Astrocyte (in vitro differentiated cells and primary cell): ENCODE measurements at places on chromosomes 12 and 14.

- no peak for DNase-seq
These were observed 1.3 kb upstream of the TBX5 start for GRCh38 chr12:114406984-114407841.

- DNase-seq: peak; percentile 93
These were observed 108.5 kb downstream of the SLC38A1 start for GRCh38 chr12:46160101-46160980.

DNA sequence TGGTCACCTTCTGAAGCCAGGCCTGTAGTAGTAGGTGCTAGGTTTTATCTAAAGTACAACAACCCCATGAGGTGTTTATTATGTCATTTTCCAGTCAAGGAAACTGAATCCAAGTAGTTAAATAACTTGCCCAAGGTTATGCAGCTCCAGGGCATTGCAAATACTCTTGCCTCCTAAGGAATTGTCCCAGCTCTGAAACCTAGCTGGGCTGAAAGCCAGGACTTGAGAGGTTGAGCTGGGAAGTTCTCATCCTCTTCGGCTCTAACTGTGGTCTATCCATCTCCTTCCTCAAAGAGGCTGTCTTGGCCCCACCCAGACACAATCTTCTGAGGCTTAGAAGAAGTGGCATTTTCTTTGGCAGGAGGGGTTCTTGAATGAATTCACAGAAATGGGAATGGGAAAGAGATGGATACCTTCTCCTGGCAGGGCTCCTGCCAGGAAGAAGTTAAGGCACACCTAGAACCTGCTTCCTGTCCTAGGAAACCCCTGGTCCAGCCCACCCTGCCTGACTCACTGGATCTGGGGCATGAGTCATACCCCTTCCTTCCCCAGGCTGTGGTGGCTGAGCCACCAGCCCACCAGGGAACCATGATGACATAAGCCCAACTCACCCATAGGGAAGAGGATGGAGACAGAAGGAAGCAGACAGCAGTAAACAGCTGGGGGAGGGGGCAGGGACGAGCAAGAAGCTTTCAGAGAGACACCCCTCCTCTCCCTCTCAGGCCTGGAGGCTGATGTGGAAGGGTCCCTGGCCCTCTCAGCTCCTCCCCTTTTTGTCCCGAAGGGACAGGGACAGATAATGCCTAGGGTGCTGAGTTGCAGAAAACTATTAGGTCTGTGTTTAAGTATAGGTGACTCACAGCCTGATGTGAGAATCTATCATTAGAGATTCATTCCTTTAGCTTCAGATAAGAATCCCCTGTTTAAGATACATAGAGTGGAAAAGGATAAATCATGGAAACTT, 2.1 kb upstream of the PLEK2 start:
- peak; percentile 76 for DNase-seq

- peak; percentile 71 for DNase-seq
These were observed 426.7 kb downstream of the RAD51B start for GRCh38 chr14:68246074-68246785.

- no peak for DNase-seq
These were observed 1.7 kb upstream of the NEK9 start for GRCh38 chr14:75128596-75128990.

GRCh38 chr12:106953352-106954250, 2.1 kb upstream of the TMEM263 start:
- peak; percentile 26 for DNase-seq

DNA sequence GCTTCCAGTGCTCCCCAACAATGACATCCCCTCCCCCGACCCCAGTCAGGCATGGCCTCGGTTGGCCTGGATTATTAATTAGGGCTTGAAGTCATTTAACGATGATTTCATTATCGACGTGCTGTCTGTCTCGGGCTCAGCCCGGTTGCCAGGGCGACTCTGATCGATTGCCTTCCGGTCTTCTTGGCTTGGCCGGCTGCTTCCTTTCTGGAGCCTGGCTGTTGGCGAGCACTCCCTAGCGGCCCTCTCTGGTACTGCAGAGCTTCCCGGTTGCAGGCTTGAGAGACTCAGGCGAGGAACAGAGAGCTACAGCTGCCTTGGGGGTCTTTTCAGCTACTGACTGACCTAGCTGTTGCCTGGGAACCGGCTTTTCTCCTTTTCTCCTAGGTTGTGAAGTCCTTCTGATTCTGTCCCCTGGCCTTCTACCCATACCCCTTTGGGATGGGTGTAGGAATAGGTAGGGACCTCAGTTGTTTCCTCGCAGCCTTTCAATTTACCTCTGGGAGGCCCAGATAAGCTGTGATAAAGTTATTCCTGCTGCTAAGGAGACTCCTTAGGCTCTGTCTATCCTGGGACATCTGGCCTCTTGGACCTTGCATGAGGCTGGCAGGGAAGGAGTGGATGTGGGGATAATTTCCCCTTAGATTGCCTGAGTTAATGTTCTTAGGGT, 5.5 kb upstream of the CISTR start:
- DNase-seq: peak; percentile 14

- no peak for DNase-seq
These were observed 170.2 kb upstream of the HMGA2 start for GRCh38 chr12:65653946-65654629.

- DNase-seq: no peak
These were observed 228.3 kb downstream of the CEP128 start for GRCh38 chr14:80713076-80713850.

- peak; percentile 96 for DNase-seq
These were observed 64.9 kb upstream of the PCED1B start for GRCh38 chr12:47014474-47014873.

DNA sequence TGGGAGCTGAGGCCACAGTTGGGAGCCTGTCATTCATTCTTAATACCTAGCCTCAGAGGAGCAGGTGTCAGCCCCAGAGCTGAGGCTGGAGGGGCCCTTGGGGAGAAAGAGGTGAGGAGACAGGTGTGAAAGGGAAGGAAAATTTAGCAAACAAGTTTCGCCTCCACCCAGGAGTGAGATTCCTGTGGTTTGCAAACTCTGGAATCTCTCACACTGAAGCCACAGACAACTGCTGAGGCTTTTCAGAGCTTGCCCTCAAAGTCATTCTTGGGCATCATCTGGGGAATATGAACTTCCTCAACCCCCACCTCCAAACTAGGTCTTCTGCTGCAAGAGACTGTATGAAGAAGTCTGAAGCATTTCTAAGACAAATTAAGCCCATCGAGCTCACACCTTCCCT, 589.5 kb upstream of the TBX3 start:
- DNase-seq: peak; percentile 23

DNA sequence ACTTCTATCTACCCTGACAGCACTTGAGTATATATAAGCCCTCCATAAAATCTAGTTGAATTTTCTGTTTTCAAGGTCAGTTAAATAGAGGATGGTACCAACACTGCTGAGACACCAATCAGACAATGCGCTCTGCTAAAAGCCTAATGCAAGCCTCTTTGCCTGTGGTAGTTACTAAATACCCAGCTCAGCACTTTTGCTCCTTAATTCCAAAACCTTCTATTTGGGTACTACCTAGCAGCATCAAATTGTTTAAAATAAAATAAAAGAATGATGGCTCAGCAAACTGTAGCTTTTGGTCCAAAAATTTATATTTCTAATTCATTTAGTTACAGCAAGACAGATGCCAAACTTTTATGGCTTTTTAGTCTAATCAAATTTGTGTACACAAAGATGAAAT, 107.9 kb downstream of the IPO8 start:
- DNase-seq: no peak

DNA sequence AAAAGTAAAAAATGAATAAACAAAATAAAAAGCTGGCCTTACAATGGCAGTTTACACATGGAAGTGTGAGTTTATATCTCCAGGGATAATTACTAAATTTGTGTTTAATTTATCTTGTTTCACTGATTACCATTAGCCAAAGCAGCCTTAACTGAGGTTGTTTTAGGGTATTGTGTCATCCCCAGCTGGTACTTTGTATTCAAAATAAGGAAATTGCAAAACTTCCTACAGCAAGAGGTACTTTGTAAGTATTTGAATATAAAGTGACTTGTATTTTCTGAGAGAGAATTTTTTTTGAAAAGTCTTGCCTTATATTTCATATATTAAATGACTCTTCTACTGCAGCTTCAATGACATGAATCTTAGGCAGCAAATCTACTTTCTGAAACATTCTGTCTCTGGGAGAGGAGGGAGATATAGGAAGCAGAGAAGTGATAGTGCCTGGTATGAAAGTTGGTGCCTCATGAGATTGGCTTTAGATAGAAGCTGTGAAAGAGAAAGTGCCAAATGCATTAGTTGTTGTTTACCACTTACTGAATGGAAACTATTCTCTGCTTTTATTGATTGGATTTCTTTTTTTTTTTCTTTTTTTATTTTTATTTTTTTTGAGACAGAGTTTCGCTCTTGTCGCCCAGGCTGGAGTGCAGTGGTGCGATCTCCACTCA, 6.7 kb downstream of the FNTB start:
- DNase-seq: no peak

DNA sequence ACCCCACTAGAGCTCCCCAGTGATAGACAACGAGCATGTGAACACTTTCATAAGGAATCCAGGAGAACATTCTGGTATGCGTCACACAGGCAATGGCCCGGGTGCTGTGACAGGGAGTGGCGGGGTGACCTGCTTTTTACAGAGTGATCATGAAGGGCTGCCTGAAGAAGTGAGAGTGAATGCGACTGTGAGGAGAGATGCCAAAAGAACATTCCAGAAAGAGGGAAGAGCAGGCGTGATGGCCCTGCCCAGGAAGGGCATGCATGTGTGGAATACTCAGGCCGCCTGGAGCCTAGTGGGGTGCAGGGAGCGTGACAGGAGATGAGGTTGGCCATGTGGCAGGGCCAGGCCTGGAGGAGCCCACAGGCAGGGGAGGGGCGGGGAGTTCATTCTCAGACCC, 53.8 kb downstream of the FZD10 start:
- no peak for DNase-seq

GRCh38 chr12:132956011-132956788, at the start of gene ZNF605:
ZNF605 (minus strand) TSS chr12:132956306; CDS start chr12:132945635, 10,671 bp downstream.
- peak; percentile 83 for DNase-seq

GRCh38 chr12:31531893-31532292, 59.0 kb downstream of the DENND5B start:
- no peak for DNase-seq

- DNase-seq: no peak
These were observed 74.9 kb upstream of the CPM start for GRCh38 chr12:69007855-69008351.

DNA sequence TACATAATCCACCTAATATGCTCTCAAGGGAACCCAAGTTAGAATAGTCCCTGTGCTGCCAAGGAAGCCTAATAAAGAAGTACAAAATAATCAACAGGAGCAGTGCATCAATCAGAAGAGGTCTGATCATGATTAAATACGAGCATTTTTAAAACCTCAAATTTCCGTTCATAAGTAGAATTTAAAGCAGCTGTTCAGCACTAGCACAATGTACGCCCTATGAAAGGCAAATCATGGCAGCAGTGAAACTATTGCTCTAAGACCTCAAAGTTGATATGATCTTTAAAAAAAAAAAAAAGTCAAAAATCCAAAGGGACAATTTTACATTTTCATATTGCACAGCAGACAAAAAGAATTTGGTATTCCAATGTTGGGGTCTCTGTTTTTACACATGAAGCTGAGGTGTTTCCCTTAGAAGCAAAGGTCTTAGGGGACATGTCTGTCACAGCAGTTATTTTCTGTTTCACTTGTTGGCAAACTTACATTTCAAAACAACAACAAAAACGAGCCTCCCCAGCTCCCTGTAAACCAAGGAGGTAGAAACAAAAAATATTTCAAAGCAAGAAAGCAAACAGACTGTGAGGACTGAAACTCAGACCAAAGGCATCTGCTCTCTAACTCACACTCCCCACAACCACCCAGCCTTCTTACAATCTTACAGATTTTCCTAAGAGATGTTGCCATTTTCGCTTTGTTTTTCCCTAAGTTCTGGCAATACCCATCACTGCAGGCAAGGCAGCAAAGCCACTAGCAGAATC, 28.2 kb downstream of the SOX5 start:
- DNase-seq: peak; percentile 28

- no peak for DNase-seq
These were observed 103.7 kb downstream of the CMKLR1 start for GRCh38 chr12:108235197-108235984.

GRCh38 chr14:22955702-22956569, 954 bp downstream of the HAUS4 start:
- peak; percentile 10 for DNase-seq
